ENCODE measurements at places on chromosomes 5 and 9.

DNA sequence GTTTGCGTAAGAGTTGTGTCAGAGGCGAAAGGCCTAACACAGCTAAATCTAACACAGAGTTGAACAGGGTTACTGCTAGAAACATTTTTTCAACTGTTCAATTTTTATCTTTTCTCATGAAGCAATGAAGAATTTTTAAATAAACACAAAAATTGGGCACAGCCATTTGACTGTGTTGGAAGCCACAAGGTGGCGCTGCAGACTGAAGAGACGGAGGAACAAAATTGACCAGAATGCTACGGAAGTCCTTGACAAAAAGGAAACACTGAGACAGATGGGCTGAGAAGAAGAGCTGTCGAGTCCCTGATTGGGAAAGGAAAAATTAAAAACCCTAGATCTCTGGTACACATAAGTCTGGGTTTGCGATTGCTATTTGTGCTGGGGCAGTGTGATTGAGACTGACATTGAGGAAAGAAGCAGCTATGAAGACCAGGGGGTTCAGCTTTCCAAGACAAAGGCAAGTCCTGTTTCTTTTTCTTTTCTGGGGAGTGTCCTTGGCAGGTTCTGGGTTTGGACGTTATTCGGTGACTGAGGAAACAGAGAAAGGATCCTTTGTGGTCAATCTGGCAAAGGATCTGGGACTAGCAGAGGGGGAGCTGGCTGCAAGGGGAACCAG lies at the start of gene PCDHB9:
TSS of gene PCDHB9 (plus strand) at position 265 of the 616 bp plus-strand sequence. CDS start at position 423, 158 bp downstream.
- peak; percentile 34 for DNase-seq

- no peak for DNase-seq
Measured at GRCh38 chr5:167851416-167851815, 440.0 kb upstream of the WWC1 start.

DNA sequence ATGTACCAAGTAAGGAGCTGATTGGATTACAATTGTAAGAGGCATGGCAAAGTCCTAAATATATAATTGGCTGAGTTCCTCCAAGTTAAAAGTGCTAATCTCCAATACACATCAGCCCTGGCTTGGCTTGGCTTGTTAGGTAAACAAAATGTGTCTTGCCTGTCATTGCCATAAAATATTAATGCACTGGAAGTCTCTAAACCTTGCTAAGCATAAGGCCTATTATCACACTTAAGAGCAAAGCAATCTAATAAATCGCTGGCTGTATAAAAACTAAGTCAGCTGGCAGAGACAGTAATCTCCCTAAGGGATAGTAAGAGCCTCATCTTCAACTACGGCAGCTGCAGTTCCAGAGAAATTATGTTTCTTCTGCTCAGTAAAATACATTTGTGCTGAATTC lies 418.6 kb upstream of the GRAMD2B start:
- DNase-seq = no peak

- DNase-seq = no peak
Measured at GRCh38 chr5:66722686-66723085, 126.5 kb downstream of the MAST4 start.

DNA sequence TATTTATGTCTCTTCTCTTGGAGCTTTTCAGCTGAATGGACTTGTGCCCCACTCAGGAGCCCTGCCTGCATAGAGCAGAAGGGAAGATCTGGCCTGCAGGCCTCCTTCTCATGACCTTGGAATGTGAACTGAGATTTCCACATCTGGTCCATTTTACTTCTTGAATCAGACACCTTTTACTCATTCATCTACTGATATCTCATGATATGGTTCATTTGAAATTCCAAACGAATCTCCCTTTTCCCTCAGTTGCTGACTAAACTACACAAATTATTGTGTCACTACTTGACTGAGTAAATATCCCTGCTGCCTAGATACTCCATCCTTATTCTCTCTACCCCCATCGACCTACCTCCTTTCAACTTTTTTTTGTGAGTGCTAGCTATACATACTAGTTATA lies 138.7 kb downstream of the PLCXD3 start:
- DNase-seq = no peak

DNA sequence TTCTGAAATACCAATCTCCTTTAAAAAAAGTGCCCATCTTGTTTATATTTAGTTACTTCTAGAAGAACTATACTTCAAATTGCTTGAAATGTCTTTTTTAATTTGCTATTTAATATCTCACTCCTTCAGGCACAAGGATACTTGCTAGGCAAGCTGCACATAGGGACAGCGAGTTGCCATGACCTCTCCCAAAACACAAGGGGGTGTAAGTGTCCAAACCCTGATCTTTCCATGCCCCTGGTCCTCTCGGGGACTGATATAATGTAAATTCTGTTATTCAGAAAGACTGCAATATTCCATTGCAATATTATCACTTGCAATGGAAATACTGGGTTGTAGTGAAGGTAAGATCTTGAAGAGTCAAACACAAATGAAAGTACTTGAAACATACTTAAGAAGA lies 480.4 kb downstream of the CETN3 start:
- DNase-seq = no peak

DNA sequence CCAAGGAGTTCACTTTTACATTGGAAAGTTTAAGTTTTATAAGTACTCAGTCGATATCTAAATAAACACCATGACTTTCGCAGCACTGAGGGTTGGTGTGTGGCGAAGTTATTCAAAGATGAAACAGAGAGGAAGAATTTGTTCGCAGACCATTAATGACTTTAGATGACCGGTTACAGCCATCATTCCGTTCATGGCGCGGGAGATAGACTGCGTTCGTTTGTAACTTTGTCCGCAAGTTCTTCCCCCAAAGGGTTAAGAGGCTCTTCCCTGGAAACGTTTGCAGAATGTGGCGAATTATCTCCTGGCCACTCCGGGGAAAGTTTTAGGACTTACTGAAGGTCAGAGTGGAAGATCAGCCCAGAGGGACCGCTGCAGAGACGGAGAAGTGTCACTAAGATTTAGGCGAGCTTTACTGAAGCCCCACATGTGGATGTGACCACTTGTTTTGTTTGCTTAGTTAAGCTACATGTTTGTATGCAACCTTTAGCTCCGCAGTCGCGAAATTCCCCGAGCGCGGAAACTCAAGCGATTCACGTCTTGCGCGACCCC lies 2.2 kb upstream of the FOXD1 start:
- DNase-seq = no peak

- no peak for DNase-seq
Measured at GRCh38 chr5:95861864-95862561, 39.5 kb upstream of the GLRX start.

DNA sequence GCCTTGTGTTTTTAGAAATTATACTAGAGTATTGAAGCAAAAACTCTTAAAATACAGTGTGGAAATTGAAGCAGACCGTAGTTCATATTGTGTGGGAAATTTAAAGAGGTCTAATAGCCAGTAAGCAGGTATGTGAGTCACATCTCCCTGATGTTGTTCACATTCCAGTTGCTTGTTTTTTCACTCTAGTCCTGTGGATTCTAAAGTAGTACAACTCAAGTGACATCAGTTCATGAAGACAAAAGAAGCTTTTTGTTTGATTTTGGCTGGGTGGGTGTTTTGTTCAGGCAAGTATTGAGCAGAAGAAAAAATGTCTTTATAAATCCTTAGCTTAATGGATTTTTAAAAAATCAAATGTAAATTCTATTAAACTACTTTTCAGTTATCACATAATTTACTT lies 216.2 kb downstream of the MAN2A1 start:
- no peak for DNase-seq

DNA sequence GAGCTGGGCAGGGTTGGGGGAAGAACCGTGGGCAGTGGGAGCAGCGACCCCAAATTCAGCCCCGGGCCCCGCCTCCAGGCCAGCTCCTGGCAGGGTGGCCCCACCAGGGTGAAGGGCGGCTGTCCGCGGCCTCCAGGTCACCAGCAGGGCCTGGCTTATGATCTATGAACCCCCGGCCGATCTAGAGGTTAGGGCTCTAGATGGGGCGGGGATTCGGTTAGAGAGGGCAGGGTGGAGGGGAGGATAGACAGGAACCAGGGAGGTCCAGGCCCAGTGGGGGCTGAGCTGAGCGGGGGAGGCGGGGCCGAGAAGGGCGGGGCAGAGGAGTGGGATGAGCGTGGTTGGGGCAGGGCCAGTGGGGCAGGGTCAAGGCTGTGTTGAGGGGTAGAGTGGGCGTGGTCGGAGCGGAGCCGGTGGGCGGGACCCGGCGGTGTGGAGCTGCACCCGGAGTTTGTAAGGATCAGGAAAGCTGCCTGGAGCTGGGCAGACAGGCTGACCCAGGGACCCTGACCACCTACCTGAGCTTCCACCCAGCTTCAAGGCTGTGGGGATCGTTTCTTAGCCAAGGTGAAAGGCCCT lies 29.3 kb upstream of the OBP2B start:
- peak; percentile 37 for DNase-seq

DNA sequence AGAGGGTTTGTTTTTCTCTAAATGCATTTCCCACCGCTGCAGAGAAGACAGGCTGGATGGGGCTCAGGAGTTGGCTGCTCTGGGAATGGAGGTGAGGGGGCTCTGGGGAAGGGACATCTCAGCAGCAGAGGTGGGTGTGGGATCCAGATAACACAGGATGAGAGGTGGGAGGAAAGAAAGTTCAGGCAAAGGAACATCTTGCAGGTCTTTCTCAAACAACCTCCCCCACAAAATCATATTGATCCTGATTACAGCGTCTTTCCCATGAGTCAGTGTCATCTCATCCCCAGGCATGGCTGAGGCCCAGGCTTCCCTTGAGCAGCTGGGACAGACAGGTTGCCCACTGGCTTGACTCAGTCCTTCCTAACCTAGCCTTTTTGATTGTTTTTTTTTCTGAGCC lies 11.3 kb upstream of the ACSL6 start:
- DNase-seq = peak; percentile 19

- no peak for DNase-seq
Measured at GRCh38 chr5:158957196-158957595, 142.5 kb downstream of the EBF1 start.
